ENCODE measurements at places on chromosomes 7 and 10.

DNA sequence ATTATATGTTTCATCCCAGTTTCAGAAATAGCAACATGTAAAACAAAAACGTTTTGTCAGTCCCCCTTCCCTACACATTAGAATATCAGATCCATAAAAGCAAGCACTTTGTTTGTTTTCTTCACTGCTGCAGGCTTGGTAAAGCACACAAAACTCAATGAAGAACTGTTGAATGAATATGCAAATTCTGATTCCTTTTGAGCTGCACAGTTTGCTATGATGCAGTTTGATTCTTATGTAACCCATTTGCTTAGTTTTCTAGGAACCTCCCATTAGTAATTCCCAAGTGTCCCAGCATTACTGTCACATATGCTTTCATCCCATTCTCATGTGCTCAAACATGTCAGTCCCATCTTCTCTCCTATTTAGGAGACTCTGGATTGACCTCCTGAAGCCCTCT lies 26.1 kb upstream of the CHCHD3 start:
- no peak for DNase-seq

DNA sequence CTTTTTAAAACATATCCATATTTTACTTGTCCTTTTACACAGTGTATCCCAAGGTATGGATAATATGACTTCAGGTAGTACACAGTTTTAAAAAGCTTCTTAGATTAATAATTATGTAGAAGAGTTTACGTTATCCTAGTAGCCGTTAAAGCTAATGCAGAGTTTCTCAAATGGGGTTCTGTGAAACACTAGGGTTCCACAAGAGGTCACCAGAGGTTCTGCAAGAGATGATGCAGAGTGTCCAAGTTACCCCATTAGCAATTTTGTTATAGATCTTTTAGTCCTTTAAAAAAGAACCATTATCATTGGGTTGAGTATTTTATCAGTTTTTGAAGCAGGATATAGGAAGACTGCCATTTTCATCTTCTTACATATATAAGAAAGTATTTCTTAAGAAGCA lies 298.9 kb upstream of the HPS1 start:
- DNase-seq: peak; percentile 1

- no peak for DNase-seq
Observed at GRCh38 chr7:43058271-43059066, 54.0 kb upstream of the HECW1 start.

GRCh38 chr10:29254123-29255046 lies 34.5 kb upstream of the LYZL1 start:
- peak; percentile 89 for DNase-seq

- DNase-seq: no peak
Observed at GRCh38 chr10:100632027-100632426, 96.3 kb downstream of the HIF1AN start.

DNA sequence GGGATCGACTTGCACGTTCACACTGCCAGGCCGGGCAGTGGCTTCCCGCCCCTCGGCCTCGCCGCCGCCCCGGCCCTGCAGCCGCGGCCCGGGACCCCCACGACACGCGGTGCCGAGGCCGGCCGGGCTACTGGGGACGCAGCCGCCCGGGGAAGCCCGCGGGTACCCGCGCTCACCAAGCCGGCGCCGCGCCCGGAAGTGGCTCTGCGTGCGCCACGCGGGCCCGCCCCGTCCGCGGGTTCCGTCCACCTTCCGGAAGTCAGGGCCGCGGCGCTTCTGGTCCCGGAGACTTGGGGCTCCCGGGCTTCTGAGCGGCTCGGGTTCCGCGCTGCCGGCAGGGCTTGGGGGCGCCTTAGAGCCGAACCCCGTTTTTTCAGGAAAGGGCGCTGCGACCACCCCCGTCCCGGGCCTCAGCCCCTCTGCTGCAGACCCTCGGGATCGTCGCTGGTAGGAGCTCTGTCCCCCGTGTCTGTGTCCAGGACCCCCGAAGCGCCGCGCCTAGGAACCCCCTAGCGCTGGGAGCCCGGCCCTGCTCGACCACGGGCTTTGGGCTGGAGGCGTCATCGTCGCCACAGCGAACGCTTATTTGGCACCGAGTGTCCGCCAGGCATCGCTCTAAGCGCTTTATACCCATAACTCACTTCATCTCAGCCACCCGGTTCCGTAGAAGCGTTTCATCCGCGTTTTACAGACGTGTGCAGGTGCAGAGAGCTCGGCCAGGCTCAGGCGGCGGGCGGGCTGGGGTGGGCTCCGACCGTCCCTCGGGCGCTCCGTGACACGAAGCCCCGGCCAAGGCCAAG lies at the start of gene PSMG3:
TSS of gene PSMG3 (minus strand) at position 200 of the 800 bp plus-strand sequence. CDS start 693 bp downstream, outside the sequence.
- DNase-seq: peak; percentile 91

- no peak for DNase-seq
Observed at GRCh38 chr7:16471933-16472332, 6.4 kb upstream of the SOSTDC1 start.

DNA sequence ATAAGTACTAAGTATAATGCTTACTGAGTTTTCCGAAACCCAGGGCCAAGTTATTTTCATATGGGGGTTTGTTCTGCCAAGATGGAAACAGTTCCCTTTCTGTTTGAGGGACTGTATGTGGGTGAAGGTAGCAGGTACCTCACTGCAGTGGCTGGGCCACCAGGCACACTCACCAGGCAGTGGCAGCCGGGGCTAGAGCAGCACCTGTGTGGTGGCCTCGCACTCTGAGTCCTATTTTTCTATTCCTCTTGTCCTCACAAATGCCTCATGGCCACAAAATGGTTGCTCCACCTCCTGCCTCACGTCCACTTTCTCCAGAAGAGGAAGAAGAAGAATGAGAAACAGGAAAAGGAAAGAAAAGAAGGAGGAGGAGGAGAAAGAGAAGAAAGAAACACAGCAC lies 167.3 kb upstream of the SHH start:
- DNase-seq: no peak

GRCh38 chr7:128859232-128860157 lies 3.2 kb upstream of the ATP6V1F start:
- DNase-seq: no peak

GRCh38 chr7:69651101-69651590 lies 52.9 kb downstream of the AUTS2 start:
- DNase-seq: no peak

GRCh38 chr7:128404886-128405470 lies 4.8 kb downstream of the IMPDH1 start:
- DNase-seq: no peak

GRCh38 chr7:55887821-55888247 lies 578 bp downstream of the ZNF713 start:
- DNase-seq: no peak

DNA sequence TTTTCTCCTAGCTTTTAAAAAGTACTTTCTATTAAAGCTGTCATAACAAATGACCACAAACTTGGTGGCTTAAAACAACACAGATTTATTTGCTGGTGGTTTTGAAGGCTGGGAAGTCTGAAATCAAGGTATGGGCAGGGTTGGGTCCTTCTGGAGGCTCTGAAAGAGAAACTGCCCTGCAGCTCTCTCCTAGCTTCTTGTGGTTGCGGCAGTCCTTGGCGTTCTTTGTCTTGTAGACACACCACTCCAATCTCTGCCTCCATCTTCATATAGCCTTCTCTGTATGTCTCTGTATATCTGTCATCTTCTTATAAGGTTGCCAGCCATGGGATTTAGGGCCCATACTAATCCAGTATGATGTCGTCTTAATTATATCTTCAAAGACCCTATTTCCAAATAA lies 79.4 kb upstream of the PRR15 start:
- no peak for DNase-seq

DNA sequence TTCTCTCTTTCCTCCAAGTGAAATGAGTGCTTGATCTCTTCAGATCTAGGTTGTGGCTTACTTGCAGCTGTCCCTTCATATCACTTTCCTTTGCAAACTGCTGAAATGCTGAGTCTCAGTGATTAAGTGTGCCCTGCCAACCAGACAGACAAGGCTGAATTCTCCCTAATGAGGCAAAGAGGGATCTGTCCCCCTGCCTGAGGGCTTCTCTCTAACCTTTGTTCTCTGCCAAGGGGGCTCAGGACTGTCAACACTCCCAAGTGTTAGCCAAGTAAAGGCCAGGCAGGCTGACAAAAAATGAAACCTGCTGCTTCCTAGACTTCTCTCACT lies at the start of gene MSS51:
TSS of gene MSS51 (minus strand) at position 24 of the 330 bp plus-strand sequence. CDS start 5,277 bp downstream, outside the sequence.
- peak; percentile 19 for DNase-seq

DNA sequence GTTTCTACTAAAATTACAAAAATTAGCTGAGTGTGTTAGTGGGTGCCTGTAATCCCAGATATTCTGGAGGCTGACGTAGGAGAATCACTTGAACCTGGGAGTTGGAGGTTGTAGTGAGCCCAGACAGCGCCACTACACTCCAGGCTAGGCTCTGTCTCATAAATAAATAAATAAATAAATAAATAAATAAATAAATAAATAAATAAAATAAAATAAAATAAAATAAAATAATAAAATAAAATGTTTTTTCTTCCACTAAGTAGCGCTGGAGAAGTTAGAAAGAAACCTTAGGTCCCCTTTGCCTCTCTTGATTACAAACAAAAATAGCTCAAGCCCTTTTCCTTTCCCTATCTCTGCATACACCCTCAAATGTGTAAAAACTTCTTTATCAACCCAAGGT lies 525.9 kb downstream of the IPMK start:
- no peak for DNase-seq

DNA sequence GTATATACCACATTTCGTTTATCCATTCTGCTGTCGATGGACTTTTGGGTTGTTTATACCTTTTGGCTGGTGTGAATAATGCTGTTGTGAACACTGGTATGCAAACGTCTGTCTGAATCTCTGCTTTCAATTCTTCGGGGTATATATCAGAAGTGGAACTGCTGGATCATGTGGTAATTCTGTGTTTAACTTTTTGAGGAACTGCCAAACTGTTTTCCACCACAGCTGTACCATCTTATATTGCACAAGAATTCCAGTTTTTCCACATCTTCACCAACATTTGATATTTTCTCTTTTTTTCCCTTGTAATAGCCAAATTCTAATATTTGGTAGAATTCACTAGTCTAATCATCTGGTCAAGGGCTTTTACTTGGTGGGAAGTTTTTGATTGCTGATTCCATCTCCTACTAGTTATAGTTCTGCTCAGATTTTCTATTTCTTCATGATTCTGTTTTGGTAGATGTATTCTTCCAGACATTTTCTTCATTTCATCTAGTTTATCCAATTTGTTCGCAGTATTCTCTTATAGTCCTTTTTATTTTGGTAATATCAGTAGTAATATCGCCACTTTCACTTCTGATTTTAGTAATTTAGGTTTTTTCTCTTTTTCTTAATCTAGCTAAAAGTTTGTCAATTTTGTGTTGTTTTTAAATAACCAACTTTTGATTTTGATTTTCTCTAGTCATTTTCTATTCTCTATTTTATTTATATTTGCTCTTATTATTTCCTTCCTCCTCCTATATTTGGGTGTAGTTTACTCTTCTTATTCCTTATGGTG lies 271.2 kb downstream of the ZEB1 start:
- no peak for DNase-seq

Measured in neural progenitor cell (in vitro differentiated cells).